ENCODE measurements at places on chromosomes 2 and 18.

GRCh38 chr2:203279288-203279687 is 40.5 kb downstream of the CYP20A1 start:
- DNase-seq, result no peak

- no peak for DNase-seq
Measured at GRCh38 chr2:6764968-6765723, 100.6 kb downstream of the CMPK2 start.

GRCh38 chr2:232586943-232587505 is 36.5 kb downstream of the EIF4E2 start:
- no peak for DNase-seq

- no peak for DNase-seq
Measured at GRCh38 chr2:58130238-58130637, 83.6 kb downstream of the VRK2 start.

DNA sequence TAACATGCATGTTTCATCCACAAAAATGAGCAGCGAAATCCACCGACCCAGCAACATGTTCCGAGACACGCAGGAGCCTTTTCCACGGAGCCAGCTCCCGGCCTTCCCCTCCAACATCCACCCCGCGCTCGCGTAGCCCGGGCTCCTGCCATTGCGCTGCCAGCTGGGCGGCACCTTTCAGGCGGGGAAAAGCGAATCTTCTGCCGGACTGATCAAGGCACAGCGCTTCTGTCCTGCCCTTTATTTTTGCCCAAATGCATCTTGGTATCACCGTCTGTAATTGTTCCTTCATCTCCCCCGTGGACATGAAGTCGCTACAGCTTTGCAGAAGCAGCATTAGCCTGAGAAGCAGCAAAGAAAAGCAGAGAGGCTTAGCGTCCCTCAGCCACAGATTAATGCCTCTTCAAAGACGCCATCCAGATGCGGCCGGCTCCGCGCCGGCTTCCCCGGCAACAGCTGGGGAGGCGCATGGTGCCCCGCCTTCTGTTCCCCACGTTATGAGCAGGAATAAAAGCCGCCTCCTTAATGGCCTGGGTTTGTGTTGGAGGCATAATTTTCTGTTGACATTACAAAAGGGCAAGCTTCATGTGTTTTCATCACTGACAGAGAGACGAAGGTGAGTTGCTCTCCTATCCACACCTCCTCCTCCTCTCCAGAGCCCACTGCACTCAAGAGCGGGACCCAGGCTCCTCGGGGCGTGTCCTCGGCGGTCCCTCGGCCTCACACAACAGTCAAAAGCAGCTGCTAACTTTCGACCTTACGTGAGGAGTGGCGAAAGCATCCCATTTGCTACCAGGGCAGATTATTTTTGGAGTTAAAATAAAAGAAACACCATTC is 122.1 kb upstream of the SALL3 start:
- no peak for DNase-seq

GRCh38 chr2:88018909-88019308 is 2.6 kb upstream of the RNU2-63P start:
- no peak for DNase-seq

All from NCI-H187 (cell line).